ENCODE measurements at places on chromosomes 3 and 15.

DNA sequence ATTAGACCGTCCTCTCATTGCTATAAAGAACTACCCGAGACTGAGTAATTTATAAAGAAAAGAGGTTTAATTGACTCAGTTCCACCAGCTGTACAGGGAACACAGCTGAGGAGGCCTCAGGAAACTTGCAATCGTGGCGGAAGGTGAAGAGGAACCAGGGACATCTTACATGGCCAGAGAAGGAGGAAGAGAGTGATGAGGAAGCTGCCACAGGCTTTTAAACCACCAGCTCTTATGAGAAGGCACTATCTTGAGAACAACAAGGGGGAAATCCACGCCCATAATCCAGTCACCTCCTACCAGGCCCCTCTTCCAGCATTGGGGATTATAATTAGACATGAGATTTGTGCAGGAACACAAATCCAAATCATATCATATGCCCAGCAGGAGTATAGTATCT is 138.5 kb downstream of the ALCAM start:
- no peak for DNase-seq

- no peak for DNase-seq
Observed at GRCh38 chr15:51322621-51323296, 15.6 kb downstream of the CYP19A1 start.

DNA sequence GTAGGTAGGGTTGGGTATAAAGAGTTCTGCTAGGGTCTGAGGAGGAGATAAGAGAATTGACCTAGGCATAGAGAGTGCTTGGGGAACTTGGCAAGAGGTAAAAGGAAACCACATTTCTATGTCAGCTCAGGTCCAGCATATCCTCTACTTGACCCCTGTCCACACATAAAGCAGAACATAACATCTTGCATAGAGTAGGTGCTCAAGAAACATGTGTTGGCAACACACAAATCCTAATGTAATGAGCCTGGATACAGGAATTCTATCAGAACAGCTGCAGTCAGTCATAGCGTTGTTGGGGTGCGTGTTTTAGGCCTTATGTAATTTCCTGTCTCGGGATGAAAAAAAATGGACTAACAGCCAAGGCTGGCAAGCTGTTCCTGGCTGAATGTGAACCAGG is 35.0 kb upstream of the PLCL2 start:
- DNase-seq: no peak

- no peak for DNase-seq
Observed at GRCh38 chr3:65144791-65145351, 457.1 kb upstream of the ADAMTS9 start.

- no peak for DNase-seq
Observed at GRCh38 chr3:113753376-113753985, 6.6 kb downstream of the ATP6V1A start.
